CD4-positive, alpha-beta T cell (primary cell): ENCODE measurements at places on chromosomes 5 and 9.

DNA sequence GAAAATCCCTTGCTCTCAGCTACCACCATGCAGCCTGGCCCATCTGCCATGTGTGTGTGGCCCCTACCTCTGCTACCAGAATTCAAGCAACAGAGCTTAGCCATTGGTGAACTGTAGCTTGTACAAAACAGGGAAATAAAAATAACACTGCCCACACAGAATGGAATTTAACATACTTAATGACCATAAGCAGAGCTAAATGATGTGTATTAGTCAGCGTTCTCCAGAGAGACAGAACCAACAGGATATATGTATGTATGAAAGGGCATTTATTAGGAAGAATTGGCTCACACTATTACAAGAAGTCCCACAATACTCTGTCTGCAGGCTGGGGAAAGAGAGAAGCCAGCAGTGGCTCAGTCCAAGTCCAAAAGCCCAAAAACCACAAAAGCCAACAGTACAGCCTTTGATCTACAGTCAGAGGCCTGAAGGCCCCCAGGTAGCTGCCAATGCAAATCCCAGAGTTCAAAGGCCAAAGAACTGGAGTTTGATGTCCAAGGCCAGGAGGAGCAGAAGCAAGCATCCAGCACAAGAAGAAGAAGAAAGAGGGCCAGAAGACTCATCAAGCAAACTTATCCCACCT is 318.8 kb downstream of the DNAH5 start:
- DNase-seq, result no peak
- no peak overlapping the region for H3K4me3 ChIP-seq
- H3K27me3 ChIP-seq, result no peaks in the 10 kb centered on the region
- H3K27ac ChIP-seq, result no peak overlapping the region

DNA sequence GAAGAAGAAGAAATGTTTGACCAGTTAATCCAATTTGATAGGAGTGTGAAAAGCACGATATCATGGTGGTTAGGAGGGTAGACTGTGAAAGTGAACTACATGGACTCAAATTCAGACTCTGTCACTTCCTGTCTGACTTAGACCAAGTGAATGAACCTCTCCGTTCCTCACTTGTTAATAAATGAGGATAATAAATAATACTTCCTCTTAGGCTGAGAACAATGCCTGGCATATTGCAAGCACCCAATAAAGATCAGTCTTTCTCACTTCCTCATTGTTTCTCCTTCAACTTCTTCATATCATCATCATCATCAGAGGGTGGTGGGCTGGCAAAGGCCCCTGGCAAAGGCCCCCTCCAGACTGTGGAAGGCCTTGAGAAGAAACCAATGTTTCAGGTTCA is 148.7 kb downstream of the CDK5RAP2 start:
- no peak overlapping the region for H3K27ac ChIP-seq
- H3K4me1 ChIP-seq, result no peaks in the 10 kb centered on the region
- H3K4me3 ChIP-seq, result no peak overlapping the region
- peaks cover 24% of the 10 kb centered on the region for H3K36me3 ChIP-seq
- H3K27me3 ChIP-seq, result no peaks in the 10 kb centered on the region

- DNase-seq, result no peak
- no peaks in the 10 kb centered on the region for H3K27me3 ChIP-seq
- no peak overlapping the region for H3K27ac ChIP-seq
- no peaks in the 10 kb centered on the region for H3K4me1 ChIP-seq
- no peak overlapping the region for H3K4me3 ChIP-seq
Measured at GRCh38 chr9:130639124-130639765, 25.1 kb upstream of the PRDM12 start.

DNA sequence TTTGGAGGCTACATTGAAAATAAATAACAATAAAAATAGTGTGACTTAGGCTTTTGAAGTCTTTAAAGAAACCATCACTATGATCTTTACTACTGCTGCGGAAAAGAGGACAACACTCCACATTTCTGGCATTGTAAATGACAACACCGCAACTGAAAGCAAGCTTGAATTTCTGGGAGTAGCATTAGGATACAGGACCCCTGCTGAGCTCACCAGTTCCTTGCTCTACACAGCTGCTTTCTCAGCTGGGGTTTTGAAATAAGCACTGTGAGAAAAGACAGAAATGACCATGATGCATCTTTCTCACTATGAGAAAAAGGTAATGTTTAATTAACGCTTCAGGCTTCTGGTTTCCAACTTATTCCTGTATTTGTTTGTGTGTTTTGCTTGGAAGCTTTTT is 168.0 kb downstream of the TAF11L14 start:
- H3K4me1 ChIP-seq, result no peaks in the 10 kb centered on the region
- no peaks in the 10 kb centered on the region for H3K36me3 ChIP-seq
- no peaks in the 10 kb centered on the region for H3K27me3 ChIP-seq
- H3K4me3 ChIP-seq, result no peak overlapping the region

DNA sequence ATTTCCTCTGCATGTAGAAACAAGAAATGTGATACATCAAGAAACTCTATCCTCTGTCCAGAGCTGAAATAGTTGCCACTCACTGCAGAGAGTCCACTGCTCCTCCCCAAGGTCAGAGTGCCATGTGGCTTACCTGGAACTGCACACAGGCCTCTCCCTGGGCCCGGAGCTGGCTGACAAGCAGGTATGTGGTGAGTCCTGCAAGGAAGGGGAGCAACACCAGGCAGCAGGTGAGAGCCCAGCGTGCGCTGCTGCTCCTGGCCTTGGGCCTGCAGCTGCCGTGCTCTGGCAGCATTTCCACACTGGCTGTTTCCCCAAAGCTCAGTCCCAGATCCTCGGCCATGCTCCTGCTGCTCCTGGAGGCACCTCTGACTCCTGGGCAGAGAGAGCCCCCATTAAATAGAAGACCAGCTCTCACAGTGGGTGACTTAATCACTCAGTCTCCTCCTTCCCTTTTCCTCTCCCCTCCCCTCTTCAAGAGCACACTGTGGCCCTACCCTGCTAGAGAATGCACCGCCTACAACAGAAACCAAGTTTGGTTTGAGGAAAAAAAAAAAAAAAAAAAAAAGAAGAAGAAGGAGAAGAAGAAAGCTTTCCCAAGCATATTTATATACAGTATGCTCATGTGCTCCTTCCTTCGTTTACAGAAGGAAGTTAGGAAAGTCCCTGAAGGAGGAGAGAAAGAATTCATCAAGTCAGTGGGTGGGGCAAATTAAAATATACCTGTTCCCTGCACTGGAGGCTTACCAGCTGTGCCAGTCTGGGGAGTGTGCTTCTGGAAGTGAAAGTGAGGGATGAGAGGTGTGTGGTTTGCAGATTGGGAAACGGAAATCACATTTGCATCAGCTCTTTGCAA is at the start of gene TNFSF15:
TNFSF15 (minus strand) TSS at position 370 of the 856 bp plus-strand sequence; CDS start at position 343, 27 bp downstream.
- no peaks in the 10 kb centered on the region for H3K36me3 ChIP-seq
- H3K27ac ChIP-seq, result no peak within 1 kb of the TSS
- no peak for DNase-seq
- peaks cover 20% of the 10 kb centered on the region for H3K4me1 ChIP-seq
- no peaks in the 10 kb centered on the region for H3K27me3 ChIP-seq

DNA sequence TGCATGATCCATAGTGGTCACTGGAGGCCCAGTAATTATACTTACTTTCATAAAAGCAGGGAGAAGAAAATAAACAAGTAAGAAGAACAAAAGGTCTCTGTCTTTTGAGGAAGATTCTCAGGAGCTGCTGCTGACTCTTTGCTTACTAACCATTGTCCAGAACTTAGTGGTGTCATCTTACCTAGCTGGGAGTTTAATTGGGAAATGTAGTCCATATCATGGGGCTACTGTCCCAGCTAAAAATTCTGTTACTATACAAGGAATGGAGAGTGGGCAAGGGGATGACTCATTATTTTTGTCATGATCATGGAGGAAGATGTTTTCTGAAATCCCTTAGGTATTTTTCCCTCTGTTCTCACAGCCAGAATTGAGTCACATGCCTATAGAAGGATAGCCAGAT is 639.3 kb downstream of the MTRR start:
- no peak for DNase-seq
- no peak overlapping the region for H3K4me3 ChIP-seq
- no peaks in the 10 kb centered on the region for H3K4me1 ChIP-seq
- no peak overlapping the region for H3K27ac ChIP-seq
- no peaks in the 10 kb centered on the region for H3K36me3 ChIP-seq

DNA sequence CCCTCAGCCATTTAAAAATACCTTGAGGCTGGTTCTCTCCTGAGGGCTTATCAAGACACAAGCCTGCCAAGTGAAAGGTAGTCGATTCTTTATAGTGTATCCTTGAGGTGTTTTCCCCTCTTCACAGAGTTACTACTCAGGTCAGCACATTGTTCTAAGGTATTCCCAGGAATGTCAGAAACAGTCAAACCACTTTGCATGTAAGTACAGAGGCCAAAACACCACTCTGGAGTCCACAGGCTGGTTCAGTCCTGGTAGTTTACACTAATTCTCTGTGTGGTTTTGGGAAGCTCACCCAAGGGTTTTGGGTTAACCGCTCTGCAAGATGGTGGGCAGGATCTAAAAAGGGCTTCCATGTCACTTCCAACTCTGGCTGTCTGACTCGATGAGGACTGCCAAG is 162.3 kb upstream of the PPP2R2B start:
- H3K27me3 ChIP-seq, result peaks cover 2% of the 10 kb centered on the region
- no peak for DNase-seq
- H3K4me1 ChIP-seq, result no peaks in the 10 kb centered on the region
- no peaks in the 10 kb centered on the region for H3K36me3 ChIP-seq
- no peak overlapping the region for H3K4me3 ChIP-seq

GRCh38 chr9:121734465-121734864 is 83.0 kb downstream of the DAB2IP start:
- H3K36me3 ChIP-seq, result no peaks in the 10 kb centered on the region
- no peak overlapping the region for H3K27ac ChIP-seq
- no peak for DNase-seq
- H3K27me3 ChIP-seq, result peaks cover 20% of the 10 kb centered on the region
- no peaks in the 10 kb centered on the region for H3K4me1 ChIP-seq

DNA sequence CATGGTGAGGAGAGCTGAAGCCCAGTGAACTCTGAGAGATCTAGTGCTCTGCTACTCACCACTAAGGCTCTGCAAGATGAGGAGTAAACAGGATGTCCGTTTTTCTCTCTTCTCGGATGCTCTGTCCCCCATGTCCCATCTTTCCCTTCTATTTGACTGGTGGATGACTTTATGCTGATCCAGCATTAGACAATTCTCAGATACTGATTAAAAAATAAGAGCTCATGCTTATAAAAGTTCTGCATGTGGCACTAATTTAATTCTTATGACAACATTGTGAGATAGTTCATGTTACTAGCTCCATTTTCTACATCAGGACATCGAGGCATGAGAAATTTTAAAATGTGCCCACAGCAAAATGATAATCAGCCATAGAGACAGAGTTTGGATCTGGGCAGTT is 77.0 kb downstream of the HMHB1 start:
- H3K36me3 ChIP-seq, result no peaks in the 10 kb centered on the region
- H3K4me3 ChIP-seq, result no peak overlapping the region
- no peaks in the 10 kb centered on the region for H3K27me3 ChIP-seq
- no peak for DNase-seq
- H3K4me1 ChIP-seq, result no peaks in the 10 kb centered on the region
- H3K27ac ChIP-seq, result no peak overlapping the region

- peak overlapping the region; percentile 26 for H3K4me3 ChIP-seq
- no peak for DNase-seq
- peak overlapping the region; percentile 3 for H3K27ac ChIP-seq
- H3K36me3 ChIP-seq, result peaks cover 5% of the 10 kb centered on the region
Measured at GRCh38 chr5:14810282-14810681, 61.3 kb downstream of the ANKH start.

DNA sequence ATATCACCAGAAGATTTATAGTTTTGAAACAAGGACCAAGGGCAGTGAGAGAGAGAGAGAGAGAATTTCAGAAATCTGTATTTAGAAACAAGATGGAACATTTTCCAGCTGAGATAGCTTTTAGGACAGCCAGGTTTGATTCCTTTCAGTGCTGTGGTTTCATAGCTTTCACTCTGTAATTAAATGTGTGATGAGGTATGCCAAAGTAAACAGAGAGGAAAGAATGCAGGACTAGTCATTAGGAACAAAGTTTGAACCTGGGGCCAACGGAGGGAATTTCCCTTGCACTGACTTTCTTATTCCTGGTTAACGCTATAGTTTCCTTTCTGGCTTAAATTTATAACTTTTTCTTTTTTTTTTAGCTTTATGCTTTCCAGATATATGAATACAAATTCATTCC is 10.0 kb upstream of the CCL28 start:
- H3K27me3 ChIP-seq, result no peaks in the 10 kb centered on the region
- DNase-seq, result no peak
- H3K27ac ChIP-seq, result no peak overlapping the region
- no peak overlapping the region for H3K4me3 ChIP-seq
- no peaks in the 10 kb centered on the region for H3K4me1 ChIP-seq

- DNase-seq, result no peak
- H3K36me3 ChIP-seq, result no peaks in the 10 kb centered on the region
- H3K27ac ChIP-seq, result no peak overlapping the region
- H3K4me3 ChIP-seq, result no peak overlapping the region
Measured at GRCh38 chr9:106376689-106377088, 486.3 kb upstream of the ZNF462 start.

- peaks cover 25% of the 10 kb centered on the region for H3K36me3 ChIP-seq
- no peaks in the 10 kb centered on the region for H3K27me3 ChIP-seq
- DNase-seq, result no peak
- H3K27ac ChIP-seq, result peak overlapping the region; percentile 70
- peaks cover 62% of the 10 kb centered on the region for H3K4me1 ChIP-seq
Measured at GRCh38 chr9:136544548-136544963, 1.3 kb downstream of the NOTCH1 start.

DNA sequence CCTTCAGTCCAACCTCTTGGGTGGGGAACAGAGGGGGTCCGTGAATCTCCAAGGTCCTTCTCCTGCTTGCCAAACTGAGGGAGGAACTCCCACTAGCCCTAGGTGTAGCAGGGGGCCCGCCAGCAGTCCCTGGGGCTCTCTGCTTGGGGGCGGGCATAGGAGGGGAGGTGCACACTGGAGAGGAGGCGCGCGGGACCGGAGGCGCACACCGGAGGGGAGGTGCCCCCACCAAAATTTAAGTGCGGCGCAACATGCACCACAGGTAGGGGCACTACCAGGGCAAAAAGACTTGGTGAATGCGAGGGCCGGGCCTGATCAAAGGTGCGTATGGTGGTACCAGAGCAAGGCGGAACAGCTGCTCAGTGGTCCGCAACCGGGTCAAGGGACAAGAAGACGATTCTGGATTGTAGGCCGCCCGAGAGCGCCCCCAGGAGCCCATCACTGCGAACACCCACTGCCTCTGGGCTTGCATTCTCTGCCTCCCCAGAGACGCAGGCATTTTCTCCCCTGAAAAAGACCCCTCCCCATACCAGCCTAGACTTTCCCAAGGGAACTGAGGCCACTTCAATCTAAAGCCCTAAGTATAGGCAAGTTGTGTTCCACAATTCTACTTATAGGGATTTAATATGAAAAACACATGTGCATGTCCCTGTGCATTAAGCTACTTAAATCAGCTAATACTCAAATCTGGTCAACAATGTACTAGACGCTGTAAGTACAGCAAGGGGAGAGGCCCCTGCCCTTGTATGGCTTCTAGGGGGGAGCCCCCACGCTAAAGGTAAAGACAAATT is 50.6 kb downstream of the TGFBI start:
- H3K4me3 ChIP-seq, result peak overlapping the region; percentile 29
- H3K27me3 ChIP-seq, result peaks cover 49% of the 10 kb centered on the region
- DNase-seq, result no peak
- H3K36me3 ChIP-seq, result no peaks in the 10 kb centered on the region

- no peak overlapping the region for H3K27ac ChIP-seq
- H3K4me1 ChIP-seq, result peaks cover 36% of the 10 kb centered on the region
- H3K27me3 ChIP-seq, result no peaks in the 10 kb centered on the region
- peaks cover 28% of the 10 kb centered on the region for H3K36me3 ChIP-seq
- DNase-seq, result no peak
- H3K4me3 ChIP-seq, result no peak overlapping the region
Measured at GRCh38 chr9:130017076-130017475, 25.9 kb downstream of the FNBP1 start.

- peaks cover 36% of the 10 kb centered on the region for H3K4me1 ChIP-seq
- H3K27ac ChIP-seq, result peak overlapping the region; percentile 96
- peak overlapping the region; percentile 96 for H3K4me3 ChIP-seq
- no peaks in the 10 kb centered on the region for H3K27me3 ChIP-seq
- H3K36me3 ChIP-seq, result peaks cover 65% of the 10 kb centered on the region
Measured at GRCh38 chr5:140647042-140647419, 399 bp downstream of the NDUFA2 start.

GRCh38 chr5:28766565-28767158 is 1728.3 kb upstream of the CDH9 start:
- no peak overlapping the region for H3K4me3 ChIP-seq
